Transverse colon (tissue), 4 donors: ENCODE measurements at places on chromosomes 5 and 9. TPM values are rescaled to one million over a fixed set of nuclear protein-coding genes. Genes with fewer than 3 reads are reported as not detected.

GRCh38 chr9:6645355-6646292 lies at the start of gene GLDC:
Gene GLDC (minus strand): TSS chr9:6645729. CDS start chr9:6645499, 230 bp downstream.
- no peak within 1 kb of the TSS for H3K27ac ChIP-seq
- H3K4me3 ChIP-seq = peak within 1 kb of the TSS; percentile 34
- H3K27me3 ChIP-seq = peaks cover 76% of the 10 kb centered on the region
- peaks cover 15% of the 10 kb centered on the region for H3K4me1 ChIP-seq
- peak; percentile 62 for DNase-seq
- H3K36me3 ChIP-seq = no peaks in the 10 kb centered on the region

DNA sequence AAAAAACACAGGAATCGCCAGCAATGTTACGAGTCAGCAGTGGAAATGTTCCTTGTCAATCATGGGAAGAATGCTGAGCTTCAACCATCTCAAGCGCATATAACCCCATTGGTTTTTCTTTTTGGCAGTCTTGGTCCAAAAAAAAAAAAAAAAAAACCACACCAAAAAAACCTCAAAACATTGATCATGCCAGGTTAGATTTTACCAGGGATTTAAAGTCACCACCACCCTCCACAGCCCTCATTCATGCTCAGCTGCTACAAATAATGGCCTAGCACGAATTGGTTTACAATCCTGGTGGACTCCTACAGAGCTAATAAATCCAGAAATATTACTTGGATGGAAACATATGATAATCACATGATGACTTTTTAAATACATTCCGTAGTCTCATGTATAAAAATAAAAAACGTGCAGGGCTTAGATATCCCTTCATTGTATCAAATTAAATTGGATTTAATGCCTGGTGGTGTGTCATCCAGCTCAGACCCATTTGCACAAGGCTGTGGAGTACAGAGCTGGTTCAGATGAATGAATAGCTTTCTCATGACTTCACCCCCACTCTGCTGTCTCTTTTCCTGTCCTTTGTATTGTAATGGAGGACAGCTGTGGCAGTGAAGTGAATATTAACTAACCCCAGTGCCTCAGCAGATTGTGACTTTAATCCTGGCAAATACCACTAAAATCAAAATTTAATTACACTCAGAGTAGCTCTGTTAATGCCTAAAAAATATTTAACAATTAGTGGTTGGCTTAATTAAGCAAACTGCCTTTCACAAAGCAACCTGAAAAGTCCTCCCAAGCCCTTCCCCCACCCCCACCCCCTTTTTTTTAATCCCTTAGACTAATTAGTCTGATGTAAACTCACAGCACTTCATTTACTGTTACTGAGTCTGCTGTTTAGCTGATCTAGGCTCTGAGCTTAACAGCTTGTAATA lies 626.5 kb upstream of the ZNF608 start:
- H3K27me3 ChIP-seq = no peaks in the 10 kb centered on the region
- H3K27ac ChIP-seq = no peak overlapping the region
- no peaks in the 10 kb centered on the region for H3K4me1 ChIP-seq

GRCh38 chr9:89792189-89793123 lies 187.6 kb downstream of the GADD45G start:
- no peaks in the 10 kb centered on the region for H3K36me3 ChIP-seq
- H3K27me3 ChIP-seq = no peaks in the 10 kb centered on the region
- no peaks in the 10 kb centered on the region for H3K4me1 ChIP-seq
- H3K4me3 ChIP-seq = no peak overlapping the region

DNA sequence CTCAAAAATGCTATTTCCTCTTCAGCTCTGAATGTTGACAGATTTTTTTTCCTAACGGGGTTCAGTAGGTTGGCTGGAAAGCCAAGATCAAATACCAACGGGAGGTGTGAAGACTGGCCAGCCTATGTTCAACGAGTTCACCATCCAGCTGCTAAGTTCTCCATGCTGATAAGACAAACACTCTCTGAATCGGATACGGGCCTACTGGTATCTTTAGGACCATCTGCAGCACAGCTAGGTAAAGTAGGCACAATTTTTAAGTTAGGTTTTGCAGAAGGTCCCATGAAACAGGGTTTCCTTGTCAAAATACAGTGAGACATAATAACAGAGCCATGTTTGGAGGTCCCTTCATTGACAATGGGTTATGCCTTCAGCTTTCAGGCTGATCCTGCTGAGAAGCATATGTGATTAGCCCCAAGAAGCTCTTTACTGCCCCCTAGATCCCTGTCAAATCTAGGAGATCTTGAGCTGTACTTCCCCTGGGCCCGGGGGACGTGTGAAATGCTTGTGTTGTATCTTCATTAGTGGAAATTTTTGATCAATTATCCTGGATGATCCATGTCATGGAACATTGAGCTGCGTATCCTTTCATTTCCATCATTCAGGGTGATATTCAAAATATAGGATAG lies 60.6 kb downstream of the PGM5 start:
- H3K27ac ChIP-seq = no peak overlapping the region
- no peak overlapping the region for H3K4me3 ChIP-seq
- DNase-seq = no peak
- no peaks in the 10 kb centered on the region for H3K4me1 ChIP-seq
- H3K36me3 ChIP-seq = no peaks in the 10 kb centered on the region

Gene FOXD4L5
- total RNA-seq = not detected

DNA sequence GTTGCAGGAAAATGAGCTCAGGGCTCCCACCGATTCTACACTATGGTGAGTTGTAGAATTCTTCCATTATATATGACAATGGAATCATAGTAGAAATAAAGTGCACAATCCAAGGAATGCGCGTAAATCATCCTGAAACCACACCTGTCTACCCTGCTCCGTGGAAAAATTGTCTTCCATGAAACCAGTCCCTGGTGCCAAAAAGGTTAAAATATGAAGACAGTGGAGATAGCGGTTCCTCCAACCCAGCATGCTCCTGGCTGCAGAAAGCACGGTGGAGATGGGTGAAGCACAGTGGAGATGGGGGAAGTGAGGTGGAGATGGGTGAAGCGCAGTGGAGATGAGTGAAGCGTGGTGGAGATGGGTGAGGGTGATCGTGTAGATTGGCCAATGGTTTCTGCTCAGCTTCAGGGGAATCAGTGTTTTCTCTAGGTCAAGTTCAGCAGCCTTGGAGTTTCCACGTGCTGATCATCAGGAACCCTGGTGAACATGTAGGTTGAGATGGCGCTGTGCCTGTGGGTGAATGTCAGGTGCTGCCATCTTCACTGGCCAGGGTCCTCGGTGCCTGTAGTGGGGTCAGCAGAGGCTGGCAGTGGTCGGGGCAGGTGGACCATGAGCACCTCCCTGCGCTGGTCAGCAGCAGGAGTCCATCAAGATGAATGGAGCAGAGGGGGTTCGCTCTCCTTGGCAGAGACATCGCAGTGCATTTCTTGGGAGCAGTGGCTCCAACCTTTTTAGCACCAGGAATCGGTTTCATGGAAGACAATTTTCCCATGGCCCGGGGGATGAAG lies 20.3 kb downstream of the PAEP start:
- H3K27ac ChIP-seq = no peak overlapping the region
- no peak for DNase-seq
- no peak overlapping the region for H3K4me3 ChIP-seq
- H3K27me3 ChIP-seq = no peaks in the 10 kb centered on the region
- no peaks in the 10 kb centered on the region for H3K4me1 ChIP-seq
- no peaks in the 10 kb centered on the region for H3K36me3 ChIP-seq

Gene FRMPD1
- total RNA-seq = 0.27 TPM

DNA sequence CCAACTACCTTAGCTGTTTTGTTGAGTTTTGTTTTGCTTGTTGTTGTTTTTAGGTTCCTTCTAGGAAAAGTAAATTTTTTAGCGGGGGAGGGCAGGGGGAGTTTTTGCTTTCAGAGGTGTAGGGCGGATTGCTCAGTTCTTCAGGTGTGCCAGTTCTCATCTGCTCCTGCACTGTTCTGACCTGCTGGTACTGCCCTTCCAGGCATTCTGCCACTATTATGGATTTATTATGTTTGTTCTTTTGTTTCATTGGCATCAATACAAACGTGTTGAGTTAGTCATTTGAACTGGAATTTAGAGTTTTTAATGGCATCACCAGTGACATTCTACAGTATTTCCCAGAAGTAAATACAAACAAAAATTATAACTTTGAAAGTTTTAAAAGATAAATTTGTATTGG lies 26.0 kb downstream of the ERCC6L2 start:
- H3K27me3 ChIP-seq = no peaks in the 10 kb centered on the region
- peaks cover 10% of the 10 kb centered on the region for H3K4me1 ChIP-seq
- DNase-seq = peak; percentile 28
- H3K4me3 ChIP-seq = no peak overlapping the region
- H3K27ac ChIP-seq = no peak overlapping the region
- peaks cover 17% of the 10 kb centered on the region for H3K36me3 ChIP-seq

Gene SLC6A7
- total RNA-seq = 22.9 TPM

DNA sequence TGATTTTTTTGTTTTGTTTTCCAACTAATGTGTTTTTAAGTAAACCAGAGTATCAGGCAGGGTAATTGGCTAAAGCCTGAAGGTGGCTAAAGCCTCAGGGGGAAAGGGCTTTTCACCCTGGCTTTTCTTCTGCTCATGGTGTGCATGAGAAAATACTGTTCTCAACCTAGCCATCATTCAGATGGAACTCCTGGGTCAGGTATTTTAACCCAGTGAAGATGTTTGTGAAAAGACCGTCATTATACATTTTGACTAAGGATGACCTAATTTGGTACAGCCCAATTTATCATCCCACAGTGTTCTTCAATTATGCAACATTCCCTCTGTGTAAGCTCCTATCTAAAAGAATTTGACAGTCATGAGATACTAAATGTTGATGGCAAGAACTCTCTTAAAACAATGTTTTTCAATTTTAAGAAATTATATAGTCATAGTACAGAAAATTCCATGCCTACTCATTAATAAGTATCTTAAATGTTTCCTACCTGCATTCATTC lies 209.5 kb upstream of the TARS1 start:
- H3K4me3 ChIP-seq = no peak overlapping the region
- H3K36me3 ChIP-seq = no peaks in the 10 kb centered on the region
- H3K4me1 ChIP-seq = no peaks in the 10 kb centered on the region
- H3K27me3 ChIP-seq = no peaks in the 10 kb centered on the region
- DNase-seq = no peak

Gene MYORG
- 71.4 TPM for total RNA-seq

DNA sequence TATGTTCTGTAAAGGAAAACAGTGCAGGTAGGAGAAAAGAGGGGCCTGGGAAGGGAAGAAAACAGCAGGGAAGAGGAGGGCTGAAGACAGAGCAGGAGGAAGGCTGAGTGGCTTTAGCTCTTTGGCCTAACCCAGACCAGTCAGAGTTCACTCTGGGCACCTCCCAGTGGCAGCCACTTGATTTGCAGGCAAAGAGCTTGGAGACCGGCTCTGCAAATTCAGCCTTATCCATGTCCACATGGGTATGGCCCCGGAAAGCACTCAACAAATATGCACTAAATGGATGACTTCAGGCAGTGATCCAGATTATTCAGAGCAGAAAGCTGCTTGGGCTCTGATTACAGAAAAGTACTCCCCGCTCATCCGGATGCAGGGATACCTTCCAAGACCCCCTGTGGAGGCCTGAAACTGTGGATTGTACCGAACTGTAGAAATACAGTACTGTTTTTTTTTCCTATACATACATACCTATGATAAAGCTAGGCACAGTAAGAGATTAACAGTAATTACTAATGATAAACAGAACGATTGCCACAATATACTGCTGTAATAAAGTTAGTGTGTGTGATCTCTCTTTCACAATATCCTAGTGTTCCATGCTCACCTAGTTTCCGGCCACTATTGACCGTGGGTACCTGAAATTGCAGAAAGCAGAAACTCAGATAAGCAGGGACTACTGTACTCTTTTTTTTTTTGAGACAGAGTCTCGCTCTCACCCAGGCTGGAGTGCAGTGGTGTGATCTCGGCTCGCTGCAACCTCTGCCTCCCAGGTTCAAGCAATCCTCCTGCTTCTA lies 4.6 kb upstream of the RNU6ATAC start:
- H3K4me1 ChIP-seq = no peaks in the 10 kb centered on the region
- no peaks in the 10 kb centered on the region for H3K36me3 ChIP-seq
- DNase-seq = no peak
- no peak overlapping the region for H3K27ac ChIP-seq
- H3K27me3 ChIP-seq = no peaks in the 10 kb centered on the region
- no peak overlapping the region for H3K4me3 ChIP-seq

GRCh38 chr9:75885652-75886051 lies 4.8 kb upstream of the PCSK5 start:
- H3K4me3 ChIP-seq = no peak overlapping the region
- H3K4me1 ChIP-seq = no peaks in the 10 kb centered on the region
- H3K36me3 ChIP-seq = no peaks in the 10 kb centered on the region
- no peaks in the 10 kb centered on the region for H3K27me3 ChIP-seq
- no peak for DNase-seq

DNA sequence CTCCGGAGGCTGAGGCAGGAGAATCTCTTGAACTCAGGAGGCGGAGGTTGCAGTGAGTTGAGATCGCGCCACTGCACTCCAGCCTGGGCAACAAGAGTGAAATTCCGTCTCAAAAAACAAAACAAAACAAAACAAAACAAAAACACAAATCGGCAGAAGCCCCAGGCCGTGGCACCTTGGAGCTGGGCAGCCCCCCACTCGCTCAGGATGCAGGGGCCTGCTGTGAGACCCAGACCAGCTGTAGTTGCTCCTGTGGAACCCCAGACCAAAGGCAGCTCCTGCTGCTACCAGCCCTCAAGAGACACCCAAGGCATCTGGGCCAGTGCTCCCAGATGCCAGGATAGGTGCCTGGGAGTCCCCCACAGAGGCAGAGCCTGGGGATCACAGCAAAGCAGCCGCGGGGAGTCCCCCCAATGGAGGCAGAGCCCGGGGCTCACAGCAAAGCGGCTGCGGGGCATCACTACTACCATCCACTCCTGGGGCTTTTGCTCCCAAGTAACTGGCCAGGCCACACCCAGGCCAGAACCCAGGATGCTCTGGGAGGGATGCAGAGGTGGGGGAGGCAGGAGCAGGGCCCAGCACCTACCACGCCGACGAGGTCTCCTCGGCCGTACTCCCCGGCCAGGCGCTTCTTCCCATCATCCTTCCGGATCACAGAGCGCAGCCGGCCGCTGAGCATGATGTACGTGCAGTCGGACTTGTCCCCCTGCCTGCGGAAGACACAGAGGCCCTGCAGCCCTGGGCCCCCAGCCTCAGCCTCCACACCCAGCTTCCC lies 37.7 kb upstream of the NSMF start:
- H3K36me3 ChIP-seq = no peaks in the 10 kb centered on the region
- peaks cover 10% of the 10 kb centered on the region for H3K4me1 ChIP-seq
- H3K27ac ChIP-seq = no peak overlapping the region
- no peak overlapping the region for H3K4me3 ChIP-seq
- H3K27me3 ChIP-seq = no peaks in the 10 kb centered on the region
- no peak for DNase-seq

Gene IL33
- 6.5 TPM for total RNA-seq

Gene LRRC70
- 1.8 TPM for total RNA-seq

GRCh38 chr5:72511366-72511765 lies 4.2 kb upstream of the ZNF366 start:
- H3K36me3 ChIP-seq = no peaks in the 10 kb centered on the region
- H3K4me3 ChIP-seq = no peak overlapping the region
- no peaks in the 10 kb centered on the region for H3K27me3 ChIP-seq

DNA sequence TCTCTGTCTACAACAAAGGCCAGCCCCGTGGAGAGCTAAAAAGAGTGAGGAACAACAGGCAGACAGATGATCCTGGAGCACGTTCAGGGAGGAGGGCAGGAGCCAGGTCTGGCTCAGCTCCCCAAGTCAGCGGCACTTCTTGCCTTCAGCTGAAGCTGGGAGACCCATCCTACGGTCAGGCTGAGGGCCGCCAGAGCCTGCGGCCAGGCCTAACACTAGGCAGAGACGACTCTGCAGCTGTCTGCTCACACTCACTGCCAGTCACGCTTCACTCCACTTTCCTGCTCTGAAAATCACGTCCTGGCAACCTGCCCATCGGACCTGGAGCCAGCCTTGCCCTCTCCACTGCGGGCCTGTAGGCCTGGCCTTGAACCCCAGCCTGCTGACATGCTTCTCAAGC lies 160.9 kb upstream of the LHFPL2 start:
- no peak overlapping the region for H3K27ac ChIP-seq
- H3K36me3 ChIP-seq = no peaks in the 10 kb centered on the region
- no peak for DNase-seq
- no peaks in the 10 kb centered on the region for H3K4me1 ChIP-seq
